Stimulated activated CD8-positive, alpha-beta memory T cell treated with anti-CD3 and anti-CD28 coated beads, Interleukin-2, amount 100 ng/mL, for 48 hours (primary cell): ENCODE measurements at places on chromosomes 12 and 14.

GRCh38 chr14:54724676-54725325 is 157.9 kb downstream of the SAMD4A start:
- DNase-seq: no peak

DNA sequence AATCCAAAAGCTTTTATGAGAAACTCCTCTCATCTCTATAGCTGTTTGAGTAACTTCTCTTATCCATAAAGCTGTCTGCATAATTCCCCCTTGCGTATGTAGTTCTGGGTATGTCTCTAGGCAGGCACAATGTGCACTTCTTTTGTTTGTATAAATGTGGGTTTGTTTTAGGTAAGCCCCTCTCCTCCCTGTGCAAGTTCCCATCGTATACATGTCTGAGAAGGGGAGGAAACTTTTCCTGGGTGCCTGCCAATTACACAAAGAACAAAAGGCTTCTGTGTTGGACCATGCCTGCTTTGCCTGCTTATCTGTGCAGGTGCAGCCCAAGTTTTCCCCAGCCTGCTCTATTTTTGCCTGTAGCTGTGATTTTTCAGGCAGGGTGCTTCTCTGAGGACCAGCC is 96.7 kb downstream of the CCER1 start:
- DNase-seq: no peak

DNA sequence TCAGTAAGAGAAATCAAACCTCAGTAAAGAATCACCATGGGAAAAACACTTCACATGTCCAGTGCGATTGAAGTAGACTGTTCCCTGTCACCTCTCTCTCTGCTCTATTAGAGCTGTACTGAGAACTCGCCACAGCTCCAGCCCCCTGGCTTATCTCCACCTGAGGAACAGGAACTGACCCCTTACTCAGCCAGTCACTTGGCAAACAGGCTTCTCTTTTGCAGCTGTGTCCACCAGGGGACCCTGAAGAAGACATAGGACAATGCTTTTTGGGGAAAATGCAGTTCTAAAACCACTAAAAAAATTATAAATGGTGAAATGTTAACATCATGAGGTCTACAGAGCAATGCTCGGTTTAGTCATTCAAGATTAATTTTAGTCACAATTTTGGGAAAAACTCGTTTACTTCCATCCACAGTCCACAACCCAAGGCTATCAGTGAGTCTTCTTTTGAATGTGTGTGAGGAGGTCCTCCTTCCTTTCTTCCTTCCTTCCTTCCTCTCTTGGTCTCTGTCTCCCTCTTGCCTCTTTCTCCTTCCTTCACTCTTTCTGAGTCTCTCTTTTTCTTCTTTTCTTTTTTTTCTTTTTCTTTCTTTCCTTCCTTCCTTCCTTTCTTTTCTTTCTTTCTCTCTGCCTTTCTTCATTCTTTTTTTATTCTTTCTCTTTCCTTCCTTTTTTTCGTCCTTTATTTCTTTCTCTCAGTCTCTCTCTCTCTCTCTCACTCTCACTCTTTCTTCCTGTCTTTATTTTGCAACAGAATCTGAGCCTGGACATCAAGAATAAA is 1189.5 kb upstream of the TMEM132C start:
- DNase-seq: no peak

DNA sequence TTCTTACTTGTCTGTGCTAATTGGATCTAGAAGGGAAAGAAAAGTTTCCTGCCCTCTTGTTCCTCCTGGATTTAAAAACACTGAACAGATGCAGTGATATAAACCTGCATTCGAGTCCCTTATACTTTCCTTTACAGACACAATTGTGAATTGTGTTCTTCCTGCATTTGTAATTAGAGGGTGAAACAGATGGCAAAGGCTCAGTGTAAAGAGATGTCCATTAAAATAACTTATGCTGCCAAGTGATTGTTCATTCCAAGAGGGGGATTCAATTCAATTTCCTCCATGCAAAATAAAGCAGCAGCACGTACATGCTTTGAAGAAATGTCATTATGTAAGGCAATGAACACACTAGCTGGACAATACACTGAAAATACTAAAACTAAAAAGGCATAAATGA is 248.3 kb upstream of the LRIG3 start:
- DNase-seq: no peak

GRCh38 chr14:57746563-57746962 is 119.3 kb downstream of the SLC35F4 start:
- DNase-seq: no peak
